ENCODE measurements at places on chromosomes 1 and 21. TPM values are rescaled to one million over a fixed set of nuclear protein-coding genes. Genes with fewer than 3 reads are reported as not detected.

The OR10K1 gene
- not detected for total RNA-seq

The DAP3 gene
- 96.4 TPM for total RNA-seq

The KCNK1 gene
- total RNA-seq, result 12.7 TPM

DNA sequence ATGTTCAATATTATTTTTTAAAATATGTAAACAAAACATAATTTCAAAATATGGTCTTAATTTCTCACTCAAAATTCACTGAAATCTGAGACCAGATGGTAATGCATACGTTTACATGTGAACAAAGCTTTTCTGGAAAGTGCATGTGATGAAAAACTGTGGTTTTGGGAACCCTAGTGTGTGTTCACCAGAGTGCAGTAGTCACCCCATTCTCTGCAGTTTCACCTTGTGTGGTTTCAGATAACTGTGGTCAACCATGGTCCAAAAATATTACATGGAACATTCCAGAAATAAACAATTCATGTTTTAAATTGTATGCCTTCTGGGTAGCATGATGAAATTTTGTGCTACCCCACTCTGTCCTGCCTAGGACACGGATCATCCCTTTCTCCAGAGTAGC lies 2021.9 kb downstream of the MRPL39 start:
- DNase-seq, result no peak

GRCh38 chr1:204032642-204033235 lies 40.2 kb upstream of the SOX13 start:
- DNase-seq, result no peak

DNA sequence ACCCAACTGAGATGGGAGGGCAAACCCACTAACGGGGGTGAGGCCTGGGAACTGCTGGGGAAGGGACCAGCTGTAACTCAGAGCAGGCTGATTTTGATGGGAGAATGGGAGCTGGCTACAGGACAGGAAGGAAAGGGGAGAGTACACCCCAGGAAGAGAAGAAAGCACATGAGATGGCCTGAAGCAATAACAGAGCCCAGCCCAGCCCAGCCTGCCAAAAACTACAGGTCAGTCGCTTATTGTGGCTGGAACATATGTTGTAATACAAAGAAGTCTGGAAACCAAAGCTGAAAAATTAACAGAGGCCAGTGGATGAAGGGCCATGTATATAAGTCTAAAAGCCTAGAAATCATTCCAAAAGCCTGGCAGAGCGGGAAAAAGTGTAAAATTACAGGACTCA lies 1.6 kb downstream of the ITLN2 start:
- DNase-seq, result no peak

DNA sequence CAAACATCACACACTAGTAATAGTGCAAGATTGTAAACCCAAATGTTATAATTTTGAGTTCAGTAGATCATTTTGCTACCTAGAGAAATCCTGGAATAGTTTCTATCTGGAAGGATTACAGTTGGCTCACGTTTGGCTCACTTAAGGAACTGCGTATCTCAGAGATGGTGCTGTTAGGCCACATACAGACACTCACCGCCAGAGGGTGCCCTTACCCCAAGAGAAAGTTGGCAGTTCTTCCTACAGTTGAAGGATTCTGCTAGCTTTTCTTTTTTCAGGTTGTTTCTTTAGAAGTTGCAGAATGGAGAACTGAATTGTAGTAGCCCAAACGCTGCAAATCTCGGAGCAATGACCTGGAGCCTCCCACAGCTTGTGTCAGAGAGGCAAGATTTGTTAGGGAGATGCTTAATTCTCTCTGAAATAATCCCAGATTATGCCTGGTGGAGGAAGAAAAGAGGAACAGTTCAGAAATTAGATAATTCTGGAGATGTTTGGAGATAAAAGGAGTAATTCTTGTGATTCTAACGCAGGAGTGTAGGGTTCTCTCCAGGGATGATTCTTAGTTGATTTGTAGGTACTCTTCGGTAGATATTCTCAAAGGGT lies 87.9 kb upstream of the PAPPA2 start:
- DNase-seq, result peak; percentile 27

All from Daoy (cell line).